Activated CD4-positive, alpha-beta T cell treated with anti-CD3 and anti-CD28 coated beads for 36 hours (primary cell): ENCODE measurements at places on chromosomes 3 and 15.

DNA sequence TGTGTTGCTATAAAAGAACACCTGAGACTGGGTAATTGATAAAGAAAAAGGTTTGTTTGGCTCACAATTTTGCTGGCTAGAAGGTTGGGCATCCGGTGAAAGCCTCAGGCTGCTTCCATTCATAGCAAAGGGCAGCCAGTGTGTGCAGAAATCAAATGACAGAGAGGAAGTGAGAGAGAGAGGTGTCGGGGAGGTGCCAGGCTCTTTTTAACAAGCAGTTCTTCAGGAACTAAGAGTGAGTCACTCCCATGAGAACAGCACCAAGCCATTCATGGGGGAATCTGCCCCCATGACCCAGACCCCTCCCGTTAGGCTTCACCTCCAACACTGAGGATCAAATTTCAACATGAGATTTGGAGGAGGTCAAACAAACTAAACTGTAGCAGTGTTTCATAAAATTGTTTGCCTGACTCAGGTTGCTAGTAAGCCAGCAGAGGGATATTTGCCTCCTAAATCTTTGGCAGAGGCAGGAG is 4.5 kb upstream of the PARP15 start:
- peak; percentile 51 for DNase-seq

DNA sequence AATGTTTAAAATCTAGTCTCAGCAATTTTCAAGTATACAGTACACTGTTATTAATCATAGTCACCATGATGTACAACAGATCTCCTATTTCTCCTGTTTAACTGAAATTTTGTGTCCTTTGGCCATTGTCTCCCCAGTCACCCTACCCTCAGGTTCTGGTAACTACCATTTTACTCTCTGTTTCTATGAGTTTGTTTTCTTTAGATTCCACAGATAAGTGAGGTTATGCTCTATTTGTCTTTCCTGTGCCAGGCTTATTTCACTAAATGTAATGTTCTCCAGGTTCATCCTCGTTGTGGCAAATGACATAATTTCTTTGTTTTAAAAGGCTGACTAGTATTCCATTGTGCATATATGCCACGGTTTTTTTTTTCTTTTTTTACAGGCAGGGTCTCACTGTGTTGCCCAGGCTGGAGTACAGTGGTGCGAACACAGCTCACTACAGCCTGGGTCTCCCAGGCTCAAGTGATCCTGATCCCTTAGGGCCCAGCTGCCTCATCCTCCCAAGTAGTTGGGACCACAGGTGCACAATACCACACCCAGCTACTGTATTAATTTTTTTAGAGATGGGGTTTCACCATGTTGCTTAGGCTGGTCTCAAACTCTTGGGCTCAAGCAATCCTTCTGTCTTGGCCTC is 50.0 kb downstream of the RAB7A start:
- DNase-seq = no peak

DNA sequence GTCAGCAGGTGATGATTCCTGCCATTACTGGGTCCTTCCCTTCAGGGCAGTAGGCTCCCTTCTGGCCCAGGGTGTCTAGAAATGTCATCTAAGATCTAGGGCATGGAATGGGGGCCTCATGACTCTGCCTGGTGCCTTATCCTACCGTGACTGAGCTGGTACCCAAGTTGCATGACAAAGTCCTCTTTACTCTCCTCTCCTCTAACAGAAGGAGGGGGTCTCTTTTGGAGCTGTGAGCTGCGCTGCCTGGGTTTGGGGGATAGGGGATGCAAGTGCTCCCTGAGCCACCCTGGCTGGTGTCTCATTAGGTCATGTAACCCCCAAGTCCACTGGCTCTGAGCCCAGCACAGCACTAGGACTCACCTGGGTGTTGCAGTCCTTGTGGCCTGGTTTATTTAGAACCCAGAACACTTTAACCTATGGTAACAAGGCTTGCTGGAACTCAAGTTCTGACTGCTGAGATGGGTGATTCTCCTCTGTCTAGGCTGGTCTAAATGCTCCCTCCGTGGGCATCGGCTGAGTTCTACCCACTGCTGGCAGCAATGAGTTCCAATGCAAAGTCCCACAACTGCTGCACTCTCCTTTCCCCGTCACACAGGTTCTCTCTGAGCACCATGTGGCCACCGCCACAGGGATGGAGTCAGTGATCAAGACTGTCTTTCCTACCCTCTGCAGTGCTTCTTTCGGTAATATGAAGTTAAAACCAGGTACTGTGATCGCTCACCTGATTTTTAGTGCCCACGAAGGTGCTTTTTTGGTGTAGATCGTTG is 34.0 kb downstream of the XXYLT1 start:
- no peak for DNase-seq

DNA sequence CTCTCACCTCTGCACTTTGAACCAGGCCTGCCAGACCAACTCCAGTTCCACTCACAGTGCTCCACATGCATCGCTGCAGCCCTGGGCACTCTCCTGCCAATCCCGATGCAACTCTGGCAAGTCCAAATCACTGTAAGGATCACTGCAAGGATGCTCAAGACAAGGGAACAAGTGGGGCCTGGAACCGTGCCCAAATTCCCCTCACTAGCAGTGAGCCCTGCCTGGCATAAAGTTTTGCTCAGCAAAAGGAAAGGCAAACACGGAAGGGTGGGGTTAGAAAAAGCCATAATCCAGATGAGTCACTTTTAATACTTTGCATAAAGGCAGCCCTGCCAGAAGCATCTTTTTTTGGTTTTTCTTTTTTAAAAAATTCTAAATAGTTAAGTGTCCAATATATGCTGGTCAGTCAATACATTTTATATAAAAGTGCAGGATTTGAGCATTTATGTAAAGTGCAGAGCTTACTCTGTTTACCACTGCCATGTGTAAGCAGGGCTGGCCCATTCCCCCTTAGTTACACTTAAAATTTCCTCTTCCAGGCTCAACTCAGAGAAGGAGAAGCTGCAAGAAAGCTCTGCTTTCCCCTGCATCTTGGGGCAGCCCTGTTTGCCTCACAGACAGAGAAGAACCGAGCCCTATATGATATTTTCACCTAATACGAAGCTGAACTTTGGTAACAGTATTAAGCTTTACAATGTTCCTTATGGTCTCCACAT is 102.2 kb downstream of the CD47 start:
- no peak for DNase-seq

DNA sequence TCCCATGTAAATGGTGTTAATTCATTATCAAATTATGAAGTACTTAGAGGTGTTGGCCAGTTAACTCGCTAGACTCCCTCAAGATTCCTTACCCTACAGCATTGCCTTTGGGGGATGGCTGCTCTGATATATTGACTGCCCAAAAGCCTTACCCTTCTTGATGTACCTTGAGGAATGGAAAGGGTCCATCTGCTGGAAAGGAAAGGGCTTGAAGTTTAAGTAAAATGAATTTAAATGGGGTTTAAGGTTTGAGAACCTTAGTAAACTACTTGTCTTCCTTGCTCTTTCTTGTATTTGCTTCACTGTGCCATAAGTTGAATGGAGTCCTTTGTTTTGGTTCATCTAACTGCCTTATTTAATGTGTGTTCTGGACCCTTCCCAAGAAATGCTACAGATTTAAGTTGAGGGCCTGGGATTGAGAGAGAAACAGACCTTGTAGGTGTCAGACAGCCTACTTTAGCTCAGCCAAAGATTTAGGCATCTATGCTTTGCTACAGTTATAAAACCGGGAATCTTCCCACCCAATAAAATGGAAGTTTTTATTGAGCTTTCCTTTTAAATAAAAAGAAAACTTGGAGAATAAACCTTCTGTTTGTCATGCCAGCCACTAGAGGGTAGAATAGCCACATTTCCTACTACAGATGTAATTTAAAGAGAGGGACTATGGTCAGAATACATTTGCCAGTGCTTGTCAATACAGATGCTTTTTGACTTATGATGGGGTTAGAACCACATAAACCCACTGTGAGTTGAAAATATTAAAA is 25.3 kb downstream of the CMSS1 start:
- no peak for DNase-seq

- no peak for DNase-seq
Observed at GRCh38 chr3:119322021-119322834, 28.0 kb downstream of the ARHGAP31 start.

DNA sequence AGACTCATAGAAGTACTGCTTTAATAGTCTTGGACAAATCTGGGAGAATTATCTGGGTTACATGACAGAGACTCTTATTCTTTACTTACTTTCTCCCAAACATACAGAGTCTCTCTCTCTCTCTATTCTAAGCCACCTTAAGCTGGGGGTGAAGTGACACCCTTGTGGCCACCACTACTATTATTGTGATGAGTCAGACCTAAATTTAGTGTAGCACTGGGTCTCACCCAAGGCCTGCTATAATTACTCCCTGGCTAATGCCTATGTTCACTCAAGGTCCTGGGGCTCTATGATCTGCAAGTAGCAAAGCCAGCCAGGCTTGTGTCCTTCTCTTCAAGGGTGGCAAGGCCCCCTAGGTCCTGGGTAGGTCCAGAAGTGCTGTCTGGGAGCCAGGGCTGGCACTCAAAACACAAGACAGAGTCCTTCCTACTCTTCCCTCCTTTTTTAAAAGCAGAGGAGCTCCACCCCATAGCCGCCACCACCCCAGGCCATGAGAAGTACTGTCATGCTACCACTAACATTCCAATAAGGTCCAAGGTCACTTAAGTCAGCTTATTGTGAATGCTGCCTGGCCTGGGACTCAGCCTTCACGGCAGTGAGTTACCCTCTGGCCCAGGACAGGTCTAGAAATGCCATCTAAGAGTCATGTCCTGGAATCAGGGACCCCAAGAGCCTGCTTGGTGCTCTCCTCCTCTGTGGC is 183.6 kb downstream of the POLQ start:
- DNase-seq = no peak

DNA sequence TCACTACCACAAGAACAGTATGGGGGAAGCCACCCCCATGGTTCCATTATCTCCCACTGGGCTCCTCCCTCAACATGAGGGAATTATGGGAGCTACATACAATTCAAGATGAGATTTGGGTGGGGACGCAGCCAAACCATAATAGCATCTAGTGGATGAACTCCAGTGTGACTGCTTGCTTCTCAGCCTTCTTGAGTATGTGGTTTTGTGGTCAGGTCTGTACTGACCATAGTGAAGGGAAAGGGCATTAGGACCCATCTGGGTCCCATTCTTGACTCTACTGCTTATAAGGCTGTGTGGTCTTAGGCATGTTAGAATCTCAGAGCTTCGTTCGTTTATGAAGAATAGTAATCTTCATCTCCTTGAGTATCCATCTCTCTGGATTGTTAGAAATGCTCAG is 81.4 kb downstream of the CGNL1 start:
- DNase-seq = no peak

GRCh38 chr3:138975351-138975750 is 28.3 kb downstream of the FOXL2NB start:
- DNase-seq = no peak

GRCh38 chr3:10693457-10693856 is 122.6 kb upstream of the SLC6A11 start:
- no peak for DNase-seq

DNA sequence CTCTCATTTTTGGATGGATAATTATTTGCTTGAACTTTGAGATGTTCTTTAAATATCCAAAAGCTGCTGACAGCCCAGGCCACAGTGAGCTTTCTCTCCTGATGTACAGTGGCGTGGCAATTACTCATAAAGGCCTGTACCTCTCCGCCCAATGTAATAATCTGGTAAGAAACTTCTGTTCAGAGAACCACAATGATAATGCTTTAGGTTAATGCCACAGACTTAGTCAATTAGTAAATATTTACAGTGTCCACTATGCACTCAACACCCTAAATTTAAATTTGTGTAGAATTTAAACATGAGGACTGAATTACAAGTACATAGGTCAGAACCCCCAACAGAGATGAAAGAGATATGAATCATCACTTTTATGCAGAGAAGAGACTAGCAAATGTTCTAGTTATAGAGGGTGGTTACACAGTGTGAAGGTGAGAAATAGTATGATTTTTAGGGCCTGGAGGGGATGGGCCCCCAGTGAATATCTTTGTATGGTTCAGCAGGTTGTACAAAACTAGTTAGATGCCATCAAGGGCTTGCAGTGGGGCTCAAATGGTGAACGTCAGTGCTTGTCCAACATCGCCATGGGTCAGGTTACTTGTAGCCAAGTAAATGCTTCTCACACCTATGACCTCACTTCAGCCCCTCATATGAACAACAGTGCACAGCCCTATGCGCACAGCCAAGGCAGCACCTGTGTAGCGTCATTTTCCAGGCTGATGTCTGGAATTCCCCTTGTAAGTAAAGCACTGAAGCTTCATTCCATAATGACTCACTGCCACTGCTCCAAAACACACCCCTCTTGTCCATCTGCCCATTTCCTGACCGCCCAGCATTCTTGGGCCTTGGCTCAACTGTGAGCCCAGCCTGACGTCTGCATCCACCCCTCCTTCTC is 13.3 kb downstream of the ABHD2 start:
- no peak for DNase-seq

DNA sequence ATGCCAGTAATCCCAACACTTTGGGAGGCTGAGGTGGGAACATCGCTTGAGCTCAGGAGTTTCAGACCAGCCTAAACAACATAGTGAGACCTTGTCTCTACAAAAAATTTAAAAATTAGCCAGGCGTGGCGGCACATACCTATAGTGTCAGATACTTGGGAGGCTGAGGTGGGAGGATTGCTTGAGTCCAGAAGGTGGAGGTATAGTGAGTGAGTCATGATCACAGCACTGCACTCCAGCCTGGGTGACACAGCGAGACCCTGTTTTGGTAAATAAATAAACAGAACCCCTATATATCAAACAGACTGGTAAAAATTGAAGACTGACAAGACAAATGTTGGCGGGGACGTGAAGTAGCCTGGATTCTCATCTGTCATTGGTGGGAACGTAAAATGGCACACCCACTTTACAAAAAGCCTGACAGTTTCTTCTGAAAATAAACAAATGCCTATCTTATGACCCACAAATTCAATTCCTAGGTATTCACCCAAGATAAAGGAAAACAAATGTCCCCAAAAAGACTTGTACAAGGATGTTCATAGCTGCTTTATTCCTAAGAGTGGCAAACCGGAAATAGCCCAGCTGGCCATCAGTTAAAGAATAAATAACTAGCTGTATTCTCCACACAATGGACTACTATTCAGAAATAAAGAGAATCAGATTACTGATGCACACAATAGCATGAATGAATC is 47.0 kb upstream of the GK5 start:
- no peak for DNase-seq

DNA sequence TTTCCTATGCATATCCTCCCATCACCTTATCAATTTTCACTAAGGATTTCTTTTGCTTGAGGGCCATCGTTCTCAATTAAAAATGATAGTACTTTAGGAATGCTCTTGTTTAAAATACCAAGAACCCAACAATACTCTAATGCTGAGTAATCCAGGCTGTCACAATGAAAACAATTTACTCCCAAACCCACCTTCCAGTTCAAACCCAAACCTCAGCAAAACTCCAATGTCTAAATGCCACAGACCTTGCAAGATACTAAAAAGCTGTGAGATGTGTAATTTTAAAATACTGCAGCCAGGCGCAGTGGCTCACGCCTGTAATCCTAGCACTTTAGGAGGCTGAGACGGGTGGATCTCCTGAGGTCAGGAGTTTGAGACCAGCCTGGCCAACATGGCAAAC is 889.8 kb downstream of the ROBO1 start:
- no peak for DNase-seq

GRCh38 chr3:151016478-151016795 is 43.9 kb upstream of the CLRN1 start:
- no peak for DNase-seq

GRCh38 chr3:36488077-36488789 is 107.9 kb downstream of the STAC start:
- DNase-seq = no peak

- no peak for DNase-seq
Observed at GRCh38 chr3:72593881-72594397, 254.3 kb downstream of the SHQ1 start.
